Smooth muscle cell of the coronary artery (primary cell): ENCODE measurements at places on chromosomes 16 and 17. TPM values are rescaled to one million over a fixed set of nuclear protein-coding genes. Genes with fewer than 3 reads are reported as not detected.

Gene TEX19
- 0.08 TPM in 1 of 2 replicates, not detected in the other for total RNA-seq

Gene PTX4
- not detected in 2 replicates for total RNA-seq

Gene RNF43
- total RNA-seq = 0.15 TPM in 1 of 2 replicates, not detected in the other

Gene LRRC46
- total RNA-seq = 0.08 TPM in 1 of 2 replicates, not detected in the other

Gene TBC1D3H
- total RNA-seq = not detected in 2 replicates

Gene NPIPB13
- 0.68 and 1.5 TPM in 2 replicates for total RNA-seq
